Psoas muscle (tissue), 8 donors: ENCODE measurements at places on chromosomes 2 and 18. TPM values are rescaled to one million over a fixed set of nuclear protein-coding genes. Genes with fewer than 3 reads are reported as not detected.
A peak's percentile ranks its signal among the peaks of the same experiment; 100 is the strongest.

- no peaks in the 10 kb centered on the region for H3K4me1 ChIP-seq
- no peak overlapping the region for H3K4me3 ChIP-seq
- DNase-seq = no peak
- H3K36me3 ChIP-seq = no peaks in the 10 kb centered on the region
Measured at GRCh38 chr18:39558658-39559057, 1993.1 kb upstream of the CELF4 start.

GRCh38 chr2:113240915-113241911, 37.5 kb downstream of the PAX8 start:
- H3K36me3 ChIP-seq = no peaks in the 10 kb centered on the region
- no peaks in the 10 kb centered on the region for H3K27me3 ChIP-seq
- peak overlapping the region; percentile 71 for H3K27ac ChIP-seq
- no peak overlapping the region for H3K4me3 ChIP-seq
- peaks cover 20% of the 10 kb centered on the region for H3K4me1 ChIP-seq

The TTLL4 gene
- total RNA-seq = 14.5 TPM

DNA sequence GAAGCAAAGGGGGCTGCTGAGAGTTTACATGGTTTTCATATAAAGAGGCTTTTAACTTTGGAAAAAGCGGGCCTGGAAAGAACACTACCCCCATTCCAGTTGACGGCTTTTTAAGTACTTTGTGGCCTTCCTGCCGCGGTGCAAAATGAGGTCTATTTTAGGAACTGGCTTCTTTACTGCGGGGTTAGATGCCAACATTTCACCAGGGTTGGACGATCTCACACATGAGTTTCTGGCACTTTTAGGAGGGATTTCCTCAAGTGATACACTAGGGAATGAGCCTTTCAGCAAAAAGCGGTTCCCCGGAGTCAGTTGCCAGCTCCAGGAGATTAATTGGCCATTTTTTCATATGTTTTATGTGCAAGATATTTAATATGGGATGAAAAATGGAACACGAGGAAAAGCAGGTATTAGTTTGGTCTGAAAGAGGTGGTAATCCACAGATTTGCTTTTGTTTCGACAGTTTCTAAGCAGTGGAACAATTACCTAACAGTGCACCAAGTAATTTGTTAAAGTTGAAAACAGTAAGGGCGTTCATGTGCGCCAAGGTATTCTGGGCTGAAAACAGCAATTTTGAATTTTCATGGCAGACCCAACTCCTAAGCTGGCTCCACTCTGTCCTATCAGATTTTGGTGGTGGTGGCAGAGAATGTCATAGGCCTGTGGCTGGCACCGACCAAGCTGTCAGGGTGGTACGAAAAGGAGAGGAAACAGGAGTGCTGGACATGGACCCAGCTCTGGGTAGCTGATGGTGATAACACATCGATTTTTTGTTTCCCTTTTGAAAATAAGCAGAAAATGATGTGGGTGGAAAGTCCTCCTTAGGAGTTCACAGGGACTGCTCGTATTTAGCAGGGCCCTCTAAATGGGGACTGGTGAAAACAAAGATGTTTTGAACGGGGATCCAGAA, 55.6 kb upstream of the FZD5 start:
- H3K4me1 ChIP-seq = peaks cover 20% of the 10 kb centered on the region
- peak overlapping the region; percentile 3 for H3K4me3 ChIP-seq
- H3K36me3 ChIP-seq = no peaks in the 10 kb centered on the region
- no peak for DNase-seq
- no peak overlapping the region for H3K27ac ChIP-seq

DNA sequence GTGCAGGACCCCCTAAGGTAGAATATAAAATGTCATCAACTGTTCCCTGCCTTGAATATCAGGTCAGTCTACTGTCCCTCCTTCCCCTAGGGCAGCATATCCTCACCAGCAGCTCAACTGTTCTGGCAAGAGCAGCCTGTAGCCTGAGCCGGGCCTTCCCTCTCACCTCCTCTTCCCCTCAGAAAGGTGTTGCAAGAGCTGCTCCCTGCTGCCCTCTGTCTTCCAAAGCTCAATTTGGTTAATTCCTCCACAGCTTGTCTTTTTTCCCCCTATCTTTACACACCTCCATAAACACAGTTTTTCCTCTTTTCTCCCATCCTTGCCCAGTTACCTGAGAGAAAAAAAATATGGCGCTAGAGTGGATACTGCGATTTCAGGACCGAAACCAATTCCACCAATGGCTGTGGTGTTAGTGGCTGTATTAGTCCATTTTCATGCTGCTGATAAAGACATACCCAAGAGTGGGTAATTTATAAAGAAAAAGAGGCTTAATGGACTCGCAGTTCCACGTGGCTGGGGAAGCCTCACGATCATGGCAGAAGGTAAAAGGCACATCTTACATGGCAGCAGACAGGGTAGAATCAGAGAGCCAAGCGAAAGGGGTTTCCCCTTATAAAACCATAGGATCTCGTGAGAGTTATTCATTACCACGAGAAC, 184.7 kb downstream of the MREG start:
- no peak overlapping the region for H3K4me3 ChIP-seq
- DNase-seq = peak; percentile 41
- H3K27ac ChIP-seq = no peak overlapping the region
- H3K36me3 ChIP-seq = no peaks in the 10 kb centered on the region
- no peaks in the 10 kb centered on the region for H3K4me1 ChIP-seq

GRCh38 chr2:238591732-238592131, 165.0 kb downstream of the ASB1 start:
- no peaks in the 10 kb centered on the region for H3K27me3 ChIP-seq
- no peaks in the 10 kb centered on the region for H3K4me1 ChIP-seq
- no peaks in the 10 kb centered on the region for H3K36me3 ChIP-seq

- no peaks in the 10 kb centered on the region for H3K4me1 ChIP-seq
- no peak for DNase-seq
Measured at GRCh38 chr18:4068552-4069158, 386.5 kb downstream of the DLGAP1 start.

DNA sequence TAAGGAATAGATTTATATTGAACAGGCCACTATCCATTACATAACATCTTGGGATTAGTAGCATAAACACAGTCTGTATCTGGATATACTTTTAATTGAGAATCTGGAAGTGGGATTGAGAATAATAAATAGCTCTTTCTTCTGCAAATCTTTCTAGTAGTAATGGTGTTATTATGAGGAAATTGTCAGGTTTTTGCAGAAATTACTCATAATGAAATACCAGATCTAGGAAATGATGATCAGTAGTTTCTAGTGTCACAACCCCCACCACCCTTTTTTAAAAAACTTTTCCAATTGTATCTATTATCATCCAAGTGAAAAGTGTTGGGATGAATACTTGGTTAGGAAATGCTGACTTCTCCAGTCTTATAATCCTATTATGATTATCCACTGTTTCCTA, 18.7 kb downstream of the NBEAL1 start:
- no peak for DNase-seq
- H3K4me3 ChIP-seq = no peak overlapping the region
- no peaks in the 10 kb centered on the region for H3K27me3 ChIP-seq
- no peaks in the 10 kb centered on the region for H3K36me3 ChIP-seq

DNA sequence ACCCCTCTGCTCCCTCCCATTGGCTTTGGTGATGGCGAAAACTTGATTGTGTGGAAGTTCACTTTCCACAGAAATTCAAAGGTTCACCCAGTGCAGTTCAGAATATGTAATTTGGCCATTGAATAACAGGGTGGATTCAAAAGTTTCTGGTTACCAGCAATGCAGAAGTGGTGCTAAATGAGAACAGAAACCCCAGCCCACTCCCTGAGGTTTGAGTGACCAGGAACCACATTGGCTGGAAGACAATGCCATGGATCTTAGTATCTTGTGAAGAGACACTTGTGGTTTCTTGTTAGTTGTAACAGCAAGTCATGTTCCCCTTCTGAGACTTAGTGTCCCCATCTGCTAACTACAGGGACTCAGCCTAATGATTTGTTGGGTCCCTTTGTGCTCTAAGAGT, 49.8 kb downstream of the QPCT start:
- H3K4me1 ChIP-seq = peaks cover 10% of the 10 kb centered on the region
- DNase-seq = no peak
- H3K36me3 ChIP-seq = no peaks in the 10 kb centered on the region
- no peak overlapping the region for H3K4me3 ChIP-seq
- H3K27me3 ChIP-seq = no peaks in the 10 kb centered on the region
- no peak overlapping the region for H3K27ac ChIP-seq

DNA sequence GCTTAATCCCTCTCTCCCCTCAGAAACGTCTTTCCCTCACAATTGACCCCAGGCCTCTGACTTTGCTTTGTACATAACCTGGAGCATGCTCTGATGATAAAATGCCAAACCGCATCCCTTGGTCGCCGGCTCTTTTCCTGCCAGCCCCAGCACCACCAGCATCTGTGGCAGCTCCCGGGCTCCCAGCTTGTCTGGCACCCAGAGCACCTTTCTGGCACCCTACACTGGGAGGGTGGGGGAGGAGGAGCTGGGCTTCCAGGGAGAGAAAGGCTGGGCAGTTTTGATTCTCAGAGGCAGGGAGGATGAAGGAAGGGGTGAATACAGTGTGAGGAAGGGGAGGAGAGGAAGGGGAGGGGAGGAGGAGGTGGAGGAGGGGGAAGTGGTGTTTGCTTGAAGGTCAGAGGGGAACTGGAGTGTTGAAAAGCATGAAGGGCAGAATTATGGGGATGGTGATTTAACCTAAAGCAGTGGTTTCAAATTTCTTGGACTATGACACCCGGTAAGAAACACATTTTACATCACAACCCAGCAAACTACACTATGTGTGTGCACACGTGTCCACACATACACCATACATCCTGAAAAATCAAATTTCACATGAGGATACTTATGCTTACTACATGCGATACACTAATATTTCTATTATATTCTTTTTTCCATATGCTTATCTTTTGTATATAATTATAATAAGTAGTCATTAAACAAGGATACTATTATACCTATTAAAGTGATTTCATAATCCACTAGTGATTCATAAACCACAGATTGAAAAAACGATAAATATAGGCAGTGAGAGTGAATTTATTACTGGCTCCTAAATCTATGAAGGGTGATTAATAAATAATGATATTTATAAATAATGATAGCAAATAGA, 30.0 kb upstream of the IGFBP2 start:
- DNase-seq = no peak
- H3K4me3 ChIP-seq = no peak overlapping the region
- H3K36me3 ChIP-seq = no peaks in the 10 kb centered on the region
- H3K4me1 ChIP-seq = no peaks in the 10 kb centered on the region
